K562 (cell line): ENCODE measurements at places on chromosomes 7 and 10. TPM values are rescaled to one million over a fixed set of nuclear protein-coding genes. Genes with fewer than 3 reads are reported as not detected.

GRCh38 chr7:86833360-86833759 lies 189.7 kb downstream of the GRM3 start:
- no peak for DNase-seq

- no peak for DNase-seq
Measured at GRCh38 chr7:123735539-123735938, 13.3 kb downstream of the WASL start.

DNA sequence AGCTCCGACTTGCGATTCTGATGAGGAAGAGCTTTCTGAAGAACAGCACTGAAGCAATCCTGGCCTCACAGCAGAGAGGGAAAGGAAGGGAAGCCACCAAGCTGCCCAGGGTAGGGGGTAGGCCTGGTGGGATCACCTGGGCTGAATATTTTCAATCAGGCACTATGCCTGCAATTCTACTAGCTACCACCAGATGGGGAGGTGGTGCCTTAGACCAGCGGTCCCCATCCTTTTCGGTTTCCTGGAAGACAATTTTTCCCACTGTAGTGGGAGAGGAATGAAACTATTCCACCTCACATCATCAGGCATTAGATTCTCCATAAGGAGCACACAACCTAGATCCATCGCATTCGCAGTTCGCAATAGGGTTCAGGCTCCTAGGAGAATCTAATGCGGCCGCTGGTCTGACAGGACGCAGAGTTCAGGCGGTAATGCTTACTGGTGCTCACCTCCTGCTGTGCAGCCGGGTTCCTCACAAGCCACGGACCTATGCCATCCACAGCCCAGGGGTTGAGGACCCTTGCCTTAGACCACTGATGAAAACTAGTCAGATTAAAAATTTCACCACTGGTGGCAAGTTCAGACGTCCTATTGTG lies 2.7 kb downstream of the LRRC20 start:
- peak; percentile 52 for DNase-seq

DNA sequence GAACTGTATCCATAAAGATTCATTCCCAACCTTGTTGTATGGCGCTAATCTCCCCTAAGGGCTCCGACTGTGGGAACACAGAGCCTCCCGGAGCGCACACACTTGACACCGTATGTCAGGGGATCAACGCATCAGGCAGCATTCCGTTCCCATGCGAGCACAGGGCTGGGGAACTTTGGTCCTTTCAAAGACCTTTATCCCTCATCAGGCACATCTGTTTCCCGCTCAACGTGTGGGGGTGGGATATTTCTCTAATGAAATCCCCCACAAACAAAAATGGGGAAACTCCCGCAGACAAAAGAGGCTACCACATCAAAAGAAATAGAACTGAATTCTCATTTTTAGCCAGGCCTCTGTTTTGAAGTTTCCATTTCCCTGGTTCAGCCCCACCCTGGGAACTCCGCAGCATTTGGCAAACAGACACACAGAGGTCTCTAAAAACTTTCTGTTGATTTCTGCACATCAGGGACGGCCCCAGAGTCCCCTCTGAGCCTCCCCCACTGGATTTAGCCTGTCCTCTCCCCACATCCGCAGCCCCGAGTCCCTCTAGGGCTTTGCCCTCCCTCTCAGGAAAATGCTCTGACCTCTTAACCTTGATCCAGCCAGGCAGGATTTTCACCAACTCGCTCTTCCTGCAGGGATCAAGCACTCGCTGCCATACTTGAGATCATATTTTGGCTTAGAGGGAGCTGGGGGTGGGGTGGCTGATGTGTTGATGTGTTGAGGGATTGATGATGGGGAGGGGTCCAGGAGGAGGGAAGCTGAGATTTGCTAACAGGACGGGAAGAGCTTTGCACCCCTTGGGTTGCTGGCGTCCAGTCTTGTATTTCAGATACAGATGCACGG lies 6.6 kb downstream of the CPA5 start:
- no peak for DNase-seq

DNA sequence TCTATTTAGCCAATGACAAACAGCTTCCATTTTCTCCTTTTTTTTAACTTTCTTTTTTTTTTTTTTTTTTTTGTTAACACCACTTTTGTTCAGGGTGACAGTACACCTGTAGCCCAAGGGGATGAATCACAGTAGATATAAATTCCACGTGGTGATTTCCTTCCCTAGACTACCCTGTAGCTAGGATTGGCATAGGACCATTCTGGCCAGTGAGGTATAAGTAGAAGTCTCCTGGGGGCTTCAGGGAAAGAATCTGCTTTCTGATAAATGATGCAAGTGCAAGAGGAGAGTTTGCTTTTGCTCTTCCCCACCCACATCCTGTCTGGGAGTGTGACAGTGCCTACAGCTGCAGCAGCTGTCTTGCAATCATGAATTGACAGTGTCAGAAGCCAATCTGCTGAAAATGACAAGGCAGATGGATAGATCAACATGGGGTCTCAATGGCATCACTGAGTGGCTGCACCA lies 63.2 kb upstream of the TOMM7 start:
- DNase-seq = no peak

DNA sequence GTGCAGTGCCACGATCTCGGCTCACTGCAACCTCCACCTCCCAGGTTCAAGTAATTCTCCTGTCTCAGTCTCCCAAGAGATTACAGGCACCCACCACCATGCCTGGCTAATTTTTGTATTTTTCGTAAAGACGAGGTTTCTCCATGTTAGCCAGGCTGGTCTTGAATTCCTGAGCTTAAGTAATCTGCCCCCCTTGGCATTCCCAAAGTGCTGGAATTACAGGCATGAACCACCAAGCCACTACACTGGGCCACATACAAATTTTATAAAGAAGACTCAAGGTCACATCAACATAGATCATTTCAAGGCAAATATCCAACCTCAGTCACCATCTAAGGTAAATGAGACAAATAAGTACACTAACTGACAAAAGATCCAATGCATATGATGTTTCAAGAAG lies 32.1 kb downstream of the IGF2BP3 start:
- DNase-seq = no peak

The NPY gene
- total RNA-seq = not detected in 2 replicates

The ZKSCAN1 gene
- 42.9 and 43.0 TPM in 2 replicates for total RNA-seq

- no peak for DNase-seq
Measured at GRCh38 chr10:44809647-44810046, 101.5 kb upstream of the TMEM72 start.

- DNase-seq = no peak
Measured at GRCh38 chr7:152751449-152752141, 8.0 kb upstream of the ACTR3B start.

GRCh38 chr10:31778627-31779026 lies 150.0 kb downstream of the ARHGAP12 start:
- DNase-seq = no peak

The DGKI gene
- total RNA-seq = not detected in 2 replicates

DNA sequence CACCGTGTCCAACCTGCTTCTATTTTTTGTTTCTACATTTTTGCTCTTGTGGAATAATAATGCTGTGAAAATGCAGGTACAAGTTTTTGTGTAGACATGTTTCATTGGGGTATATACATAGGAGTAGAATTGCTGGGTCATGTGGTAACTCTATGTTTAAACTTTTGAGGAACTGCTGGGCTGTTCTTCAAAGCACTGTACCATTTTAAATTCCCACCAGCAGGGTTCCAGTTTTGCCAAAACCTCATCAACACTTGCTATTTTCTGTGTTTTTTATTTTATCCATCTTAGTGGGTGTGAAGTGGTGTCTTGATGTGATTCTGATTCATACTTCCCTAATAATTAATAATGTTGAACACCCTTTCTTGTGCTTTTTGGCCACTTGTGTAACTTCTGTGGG lies 138.6 kb downstream of the RGS10 start:
- no peak for DNase-seq

DNA sequence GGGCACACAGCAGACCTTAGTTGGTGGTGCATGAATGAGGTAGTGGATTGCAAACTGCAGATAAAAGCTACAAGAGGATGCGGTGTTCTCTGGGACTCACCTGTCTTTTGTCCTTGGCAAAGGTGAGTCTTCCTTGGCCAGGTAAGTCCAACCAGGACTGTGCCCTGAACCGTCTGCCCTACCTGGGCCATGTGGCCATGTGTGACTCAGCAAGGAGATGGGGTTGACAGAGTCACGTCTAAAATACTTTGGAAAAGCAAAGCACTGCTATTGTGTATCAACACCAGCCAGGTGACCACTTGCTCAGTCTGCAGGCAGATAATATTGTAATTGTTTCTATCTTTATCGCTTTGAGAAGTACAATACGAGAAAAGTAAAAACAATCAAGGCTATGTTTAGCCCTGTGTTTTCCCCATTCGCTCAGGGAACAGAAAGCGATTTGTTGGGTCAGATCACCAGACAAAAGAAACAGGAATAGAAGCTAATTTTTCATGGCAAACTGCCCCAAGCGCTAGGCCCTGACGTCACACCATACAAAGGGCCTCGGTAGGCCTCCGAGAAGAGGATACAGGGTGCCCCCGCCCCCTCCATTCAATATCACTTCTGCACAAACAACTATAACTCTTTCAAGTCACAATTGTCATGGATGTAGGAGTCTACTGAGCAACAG lies 57.3 kb downstream of the FAM53B start:
- no peak for DNase-seq

GRCh38 chr7:50461695-50462094 lies 11.5 kb upstream of the FIGNL1 start:
- no peak for DNase-seq

DNA sequence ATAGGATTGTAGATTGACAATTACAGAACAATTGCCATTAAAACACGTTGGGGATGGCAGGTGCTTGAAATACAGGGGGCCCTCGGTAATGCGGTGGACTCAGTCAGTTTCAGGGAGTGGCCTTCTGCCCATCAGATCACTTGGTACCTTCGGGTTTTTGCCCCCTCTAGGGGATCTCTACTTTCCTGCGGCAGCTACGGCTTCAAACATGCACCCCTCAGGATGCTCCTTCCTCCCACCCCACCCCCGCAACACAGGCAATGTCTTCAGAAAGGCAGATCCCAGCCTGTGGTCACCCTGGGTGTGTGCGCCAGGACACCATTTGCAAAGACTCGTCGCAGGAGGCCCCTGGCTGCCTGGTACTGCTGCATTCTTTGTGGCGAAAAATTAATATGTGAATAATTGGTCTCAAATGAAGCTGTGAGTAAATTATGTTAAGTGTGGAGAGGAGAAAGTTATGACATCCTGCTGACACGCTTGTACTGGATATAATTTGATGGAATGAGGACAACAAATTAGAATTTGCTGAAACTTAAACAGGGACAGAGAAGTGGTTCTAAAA lies 431.0 kb upstream of the MKI67 start:
- DNase-seq = no peak

DNA sequence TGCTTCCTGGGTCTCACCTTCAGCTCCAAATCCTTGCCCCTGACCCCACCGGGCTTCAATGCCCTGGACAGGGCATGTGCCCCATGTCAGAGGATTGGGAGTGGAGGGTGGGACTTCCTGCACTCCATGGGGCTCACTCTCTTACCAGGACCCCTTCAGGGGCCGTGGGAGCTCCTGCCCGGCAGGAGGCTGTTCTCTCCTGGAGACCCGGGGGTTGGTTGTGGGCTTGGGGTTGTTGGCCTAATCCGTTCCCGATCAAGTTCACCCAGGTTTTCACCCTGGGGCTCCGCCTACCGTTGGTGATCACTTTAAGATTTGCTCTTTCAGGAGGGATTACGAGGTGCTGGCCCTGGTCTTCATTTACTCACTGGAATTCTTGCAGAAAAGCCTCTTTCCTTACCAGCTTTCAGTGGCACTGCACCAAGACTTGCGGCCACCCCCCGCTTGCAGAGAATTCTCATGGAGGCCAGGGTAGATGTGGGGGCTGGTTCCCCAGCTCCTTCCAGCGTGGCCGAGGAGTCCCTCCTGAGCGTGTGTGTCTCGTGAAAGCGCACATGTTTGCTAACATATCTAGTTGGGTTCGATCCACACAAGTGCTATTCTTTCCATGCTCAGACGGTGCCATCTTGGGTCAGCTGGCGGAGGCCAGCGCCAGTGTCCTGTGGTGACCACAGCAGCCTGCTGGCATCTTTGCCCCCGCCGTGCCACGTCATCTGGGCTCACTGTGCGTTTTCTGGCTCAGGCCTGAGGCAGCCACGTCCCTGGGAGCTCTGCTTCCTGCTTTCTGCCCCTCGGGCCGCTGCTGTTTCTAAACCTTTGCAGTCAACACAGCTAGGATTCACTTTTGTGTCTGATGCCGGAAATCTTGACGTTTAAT lies 15.6 kb downstream of the PWWP2B start:
- no peak for DNase-seq

The RBM20 gene
- total RNA-seq = 4.6 and 5.7 TPM in 2 replicates

DNA sequence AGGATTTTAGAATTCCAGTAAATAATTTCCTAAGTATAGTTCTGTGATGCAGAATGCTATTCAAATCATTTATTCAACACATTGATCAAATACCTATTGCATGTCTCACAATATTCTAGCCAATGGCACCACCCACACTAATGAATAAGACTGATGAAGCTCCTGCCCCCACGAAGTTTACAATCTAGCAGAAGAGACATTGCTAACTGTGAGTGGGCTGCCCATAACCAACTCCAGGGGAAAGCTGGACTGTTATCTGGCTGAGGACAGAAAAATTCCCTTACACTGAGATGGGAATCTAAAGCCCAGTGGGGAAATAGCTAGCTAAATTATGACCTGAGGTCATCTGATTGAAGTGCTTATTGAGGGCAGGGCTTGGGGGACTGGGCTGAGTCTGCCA lies 128.8 kb upstream of the LYZL2 start:
- no peak for DNase-seq

DNA sequence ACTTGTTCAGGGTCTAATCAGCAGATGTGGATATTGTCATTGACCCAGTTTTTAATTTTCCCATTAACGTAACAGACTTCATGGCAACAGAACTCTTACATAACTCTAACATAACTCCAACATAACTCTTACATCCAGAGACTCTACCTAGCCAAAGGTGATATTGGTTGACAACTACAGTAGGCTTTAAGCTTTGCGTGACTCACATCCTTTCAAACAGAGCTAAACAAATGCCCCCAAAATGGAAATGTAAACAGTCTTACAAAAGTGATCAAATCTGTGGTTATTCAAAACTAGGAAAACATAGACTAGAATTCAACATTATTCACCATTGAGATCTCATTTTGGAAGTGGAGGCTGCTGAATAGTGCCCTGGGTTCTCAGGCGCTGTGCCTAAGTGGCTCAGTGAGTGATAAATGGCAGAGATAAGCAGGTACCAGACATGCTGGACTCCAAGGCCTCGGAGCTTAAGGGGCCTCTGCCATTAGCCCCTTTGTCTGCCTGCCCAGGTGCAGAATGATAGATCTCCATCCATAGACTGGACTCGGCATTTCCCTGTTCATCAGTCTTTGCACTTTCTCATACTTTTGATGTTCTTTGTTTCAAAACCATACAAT lies 34.3 kb upstream of the BTBD16 start:
- no peak for DNase-seq

DNA sequence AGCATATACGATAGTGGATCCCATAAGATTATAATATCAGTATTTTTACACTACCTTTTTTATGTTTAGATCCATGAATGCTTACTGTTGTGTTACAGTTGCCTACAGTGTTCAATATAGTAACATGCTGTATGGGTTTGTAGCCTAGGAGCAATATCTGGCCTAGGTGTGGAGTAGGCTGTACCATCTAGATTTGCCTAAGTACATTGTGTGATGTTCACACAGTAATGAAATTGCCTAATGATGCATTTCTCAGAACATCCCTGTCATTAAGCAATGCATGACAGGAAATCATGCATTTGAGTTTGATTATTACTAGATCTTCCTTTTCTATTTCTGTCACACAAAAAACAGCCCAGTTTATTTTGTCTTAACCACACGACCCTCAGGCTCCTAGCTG lies 14.5 kb downstream of the CBX3 start:
- no peak for DNase-seq
